ENCODE measurements at places on chromosomes 2 and 18.

- no peak for DNase-seq
Observed at GRCh38 chr18:11883153-11883552, 25.0 kb downstream of the MPPE1 start.

GRCh38 chr2:38030635-38031355 is 45.2 kb downstream of the CYP1B1 start:
- no peak for DNase-seq

DNA sequence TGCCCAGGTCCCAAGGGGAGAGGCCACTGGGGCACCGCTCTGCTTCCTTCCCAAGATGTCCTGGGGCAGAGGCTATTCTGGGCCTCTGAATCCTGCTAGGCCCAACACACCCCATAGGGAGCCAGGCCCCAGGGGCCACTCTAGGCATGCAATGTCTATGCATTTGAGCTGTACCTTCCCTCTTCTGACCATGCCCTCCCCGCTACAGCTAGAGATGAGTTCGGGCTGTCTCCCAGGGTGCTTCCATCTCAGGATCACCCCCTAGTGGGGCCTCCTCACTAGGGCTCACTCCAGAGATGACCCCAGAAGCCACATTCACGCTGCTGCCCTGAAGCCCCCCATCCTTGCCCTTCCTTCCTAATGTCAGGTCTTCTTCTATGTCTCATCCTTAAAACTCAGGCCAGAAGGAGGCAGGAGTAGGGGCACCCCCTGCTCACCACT is 54.4 kb downstream of the TNS1 start:
- DNase-seq, result no peak

- DNase-seq, result no peak
Observed at GRCh38 chr18:65752625-65753325, 2.0 kb downstream of the CDH7 start.

DNA sequence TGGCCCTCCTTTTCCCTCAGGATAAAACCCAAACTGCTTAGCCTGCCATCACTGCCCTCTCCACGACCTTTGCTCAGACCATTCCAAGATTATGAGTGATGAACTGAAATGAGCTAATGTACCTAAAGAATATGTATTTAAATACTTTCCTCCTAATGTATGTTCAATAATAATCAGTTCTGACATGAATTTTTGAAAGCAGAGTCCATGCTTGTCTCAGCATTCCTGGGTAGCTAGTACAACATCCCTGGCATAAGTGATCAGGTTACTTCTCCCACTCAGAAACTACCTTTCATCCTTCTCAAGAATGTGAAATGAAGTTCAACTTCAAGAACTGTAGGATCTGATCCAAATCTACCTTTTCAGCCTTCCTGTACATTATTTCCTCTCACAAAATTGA is 103.6 kb downstream of the UNC80 start:
- peak; percentile 28 for DNase-seq

DNA sequence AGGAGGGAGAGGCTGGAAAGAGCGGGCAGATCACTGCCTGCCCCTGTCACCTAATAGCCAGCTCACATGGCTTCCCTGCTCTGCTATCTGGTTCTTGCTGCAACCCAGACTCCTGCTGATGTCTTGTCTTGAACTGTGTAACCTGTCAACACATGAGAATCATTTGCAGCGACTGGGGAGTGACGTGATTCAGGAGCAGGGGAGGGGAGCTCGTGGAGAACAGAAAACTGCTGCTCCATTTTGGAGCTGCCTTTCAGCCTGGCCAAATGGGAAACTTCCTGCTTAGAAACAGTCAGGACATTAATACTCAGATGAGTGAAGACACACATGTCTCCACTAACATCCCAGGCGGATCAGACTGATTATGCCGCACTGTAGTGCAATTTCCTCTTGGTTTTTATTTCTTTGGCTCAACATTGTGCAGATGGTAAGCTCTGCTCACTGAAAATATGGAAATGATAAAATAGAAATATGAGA is 38.1 kb downstream of the RPL37A start:
- DNase-seq, result no peak

- DNase-seq, result no peak
Observed at GRCh38 chr2:207528980-207529329, 807 bp upstream of the CREB1 start.

DNA sequence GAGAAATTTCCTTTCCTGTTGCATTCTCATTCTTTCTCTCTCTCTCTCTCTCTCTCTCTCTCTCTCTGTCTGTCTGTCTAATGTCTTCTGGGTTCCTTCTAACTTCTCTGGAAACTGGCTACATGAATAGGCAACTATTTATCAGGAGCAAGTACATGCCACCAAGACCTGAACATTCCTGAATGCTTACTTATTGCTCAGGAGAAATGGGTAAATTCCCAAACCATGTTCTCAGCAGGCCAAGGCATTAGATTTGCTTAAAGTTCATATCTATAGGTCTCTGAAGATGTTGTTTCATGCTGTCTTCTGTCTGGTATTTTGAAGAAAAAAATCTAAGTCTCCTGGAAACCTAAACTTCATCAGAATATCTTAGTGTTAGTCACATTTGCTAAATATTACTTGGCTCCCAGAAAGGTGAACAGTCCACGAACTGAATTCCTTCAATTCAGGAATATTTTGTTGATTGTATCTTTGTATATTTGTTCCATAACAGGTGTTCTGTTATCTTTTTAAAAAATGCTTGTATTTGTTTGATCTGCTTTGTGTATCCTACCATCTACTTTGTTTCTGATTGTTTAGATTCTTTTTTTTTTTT is 77.2 kb upstream of the FIGN start:
- no peak for DNase-seq

GRCh38 chr2:237131749-237132533 is 46.3 kb downstream of the COPS8 start:
- DNase-seq, result no peak

DNA sequence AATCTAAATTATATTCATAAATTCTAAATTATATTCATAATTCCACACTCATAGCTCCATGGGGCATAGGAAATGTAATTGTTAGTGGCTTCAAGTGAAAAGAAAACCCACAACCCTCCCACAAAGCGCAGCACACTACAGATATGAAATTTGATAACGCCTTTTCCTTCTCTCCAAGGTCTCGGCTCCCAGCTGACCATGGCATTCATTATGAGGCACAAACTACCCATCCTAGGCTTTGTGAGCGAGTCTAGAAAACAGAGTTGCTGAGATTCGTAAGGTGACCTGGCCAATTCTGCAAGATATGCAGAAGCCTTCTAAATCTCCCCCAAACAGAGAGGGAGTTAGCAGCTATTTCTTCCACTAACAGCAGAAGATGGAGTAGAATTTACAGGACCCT is 5.4 kb downstream of the NPPC start:
- DNase-seq, result no peak

- no peak for DNase-seq
Observed at GRCh38 chr2:152615177-152615576, 102.1 kb downstream of the PRPF40A start.

GRCh38 chr2:171281110-171281509 is 120.4 kb upstream of the TLK1 start:
- no peak for DNase-seq

- no peak for DNase-seq
Observed at GRCh38 chr2:211436182-211436581, 879.8 kb downstream of the CPS1 start.

GRCh38 chr2:25232248-25232825 is 64.0 kb upstream of the POMC start:
- no peak for DNase-seq

DNA sequence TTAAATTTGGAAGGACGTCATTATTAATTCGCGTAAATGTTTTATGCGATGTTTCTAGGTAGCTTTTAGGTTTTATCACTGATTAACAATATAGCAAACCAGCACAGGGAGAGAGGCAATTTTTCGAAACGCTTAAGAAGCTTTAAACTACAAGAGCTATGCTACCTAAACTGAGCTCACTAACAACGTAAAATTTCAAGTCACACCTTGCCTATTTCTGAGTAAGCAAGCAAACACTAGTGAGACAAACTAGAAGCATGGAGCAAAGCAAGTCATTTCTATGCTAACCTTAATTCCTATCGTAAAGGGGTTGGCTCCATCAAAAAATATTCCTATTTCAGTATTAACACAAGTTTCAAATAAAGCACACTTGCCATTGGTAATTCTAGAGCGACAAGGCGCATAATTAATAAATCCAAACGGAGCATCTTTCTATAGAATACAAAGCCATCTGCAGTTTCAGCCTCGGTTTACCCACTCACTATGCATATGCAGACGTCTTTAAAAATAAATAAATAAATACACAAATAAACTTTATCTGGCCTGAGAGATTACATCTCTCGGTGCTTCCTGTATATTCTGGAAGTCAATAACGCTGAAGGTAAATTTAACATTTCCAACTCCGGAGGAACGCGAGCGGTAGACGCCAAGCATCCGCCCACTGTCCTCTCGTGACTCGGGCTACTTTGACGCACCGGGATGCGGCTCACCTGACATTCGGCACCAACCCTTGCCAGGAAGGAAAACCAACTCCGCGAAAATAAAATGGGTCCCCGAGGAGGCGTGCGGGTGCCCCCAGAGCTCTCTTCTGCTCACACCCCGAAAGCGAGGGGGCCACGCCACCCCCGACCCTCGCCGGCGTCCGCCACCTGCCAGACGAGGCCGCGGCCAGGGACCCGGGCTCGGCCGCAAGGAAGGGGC is 947 bp downstream of the ITSN2 start:
- no peak for DNase-seq

DNA sequence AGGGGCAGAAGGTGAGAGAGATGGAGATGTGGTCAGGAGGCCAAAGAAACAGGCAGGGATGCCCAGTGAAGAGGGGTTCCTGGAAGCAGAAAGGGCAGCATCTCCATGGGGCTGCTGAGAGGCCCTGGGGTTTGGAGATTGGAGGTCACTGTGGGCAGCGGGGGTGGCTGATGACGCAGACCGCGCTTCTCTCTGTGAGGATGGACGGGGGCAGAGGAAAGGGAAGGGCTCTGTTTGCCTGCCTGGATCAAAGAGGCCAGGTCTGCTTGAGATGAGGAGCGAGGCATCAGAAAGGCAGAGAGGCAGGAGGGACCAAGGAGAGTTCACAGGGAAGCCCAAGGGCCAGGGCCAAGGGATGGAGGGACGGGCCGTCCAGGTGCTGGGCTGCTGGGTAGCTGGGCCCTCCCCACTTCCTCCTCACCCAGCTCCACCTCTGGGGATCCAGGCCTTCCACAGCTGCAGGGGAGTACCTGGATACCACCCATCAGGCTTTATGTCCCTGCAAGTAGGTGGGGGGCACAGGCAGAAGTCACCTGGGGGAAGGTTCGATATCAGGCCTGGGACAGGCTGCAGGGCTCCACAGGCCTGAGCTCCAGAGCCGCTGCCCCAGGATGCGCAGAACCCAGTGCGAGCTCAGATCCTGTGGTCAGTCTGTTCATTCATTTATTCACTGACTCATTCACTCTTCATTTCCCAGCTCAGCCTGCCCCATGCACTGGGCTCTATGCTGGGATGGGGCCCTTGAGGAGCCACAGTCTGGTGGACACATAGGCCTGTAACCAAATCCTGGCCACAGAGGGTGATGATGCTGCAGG is 30.6 kb downstream of the ADRA2B start:
- DNase-seq, result no peak

- no peak for DNase-seq
Observed at GRCh38 chr2:136932700-136933099, 167.4 kb downstream of the THSD7B start.

- DNase-seq, result no peak
Observed at GRCh38 chr2:9311488-9311887, 104.9 kb downstream of the ASAP2 start.

DNA sequence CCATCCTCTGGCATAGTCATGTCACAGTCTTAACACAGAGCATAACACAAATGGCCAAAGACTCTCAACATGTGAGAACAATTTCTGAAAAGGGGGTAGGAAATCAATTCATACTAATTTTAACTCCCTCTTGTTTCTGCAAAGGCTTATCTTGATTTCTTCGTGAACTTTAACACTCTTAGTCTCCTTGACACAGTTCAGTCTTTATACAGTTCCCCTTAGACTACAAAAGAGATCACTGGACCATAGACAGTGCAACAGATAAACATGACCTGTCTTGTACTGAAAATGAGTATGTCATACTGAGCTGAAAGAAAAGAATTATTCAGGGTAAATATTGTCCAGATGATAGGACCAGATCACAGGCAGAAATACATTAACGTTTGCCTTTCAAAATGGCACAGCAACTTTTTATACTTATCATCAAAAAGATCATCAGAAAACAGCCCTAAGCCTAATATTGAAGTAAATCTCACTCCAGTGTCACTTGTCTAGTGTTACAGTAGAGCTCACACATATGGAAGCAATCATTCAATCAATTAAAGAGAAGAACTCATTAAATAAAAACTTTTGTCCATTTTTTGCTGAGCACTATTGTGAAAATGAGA is 56.4 kb upstream of the VRK2 start:
- DNase-seq, result no peak

DNA sequence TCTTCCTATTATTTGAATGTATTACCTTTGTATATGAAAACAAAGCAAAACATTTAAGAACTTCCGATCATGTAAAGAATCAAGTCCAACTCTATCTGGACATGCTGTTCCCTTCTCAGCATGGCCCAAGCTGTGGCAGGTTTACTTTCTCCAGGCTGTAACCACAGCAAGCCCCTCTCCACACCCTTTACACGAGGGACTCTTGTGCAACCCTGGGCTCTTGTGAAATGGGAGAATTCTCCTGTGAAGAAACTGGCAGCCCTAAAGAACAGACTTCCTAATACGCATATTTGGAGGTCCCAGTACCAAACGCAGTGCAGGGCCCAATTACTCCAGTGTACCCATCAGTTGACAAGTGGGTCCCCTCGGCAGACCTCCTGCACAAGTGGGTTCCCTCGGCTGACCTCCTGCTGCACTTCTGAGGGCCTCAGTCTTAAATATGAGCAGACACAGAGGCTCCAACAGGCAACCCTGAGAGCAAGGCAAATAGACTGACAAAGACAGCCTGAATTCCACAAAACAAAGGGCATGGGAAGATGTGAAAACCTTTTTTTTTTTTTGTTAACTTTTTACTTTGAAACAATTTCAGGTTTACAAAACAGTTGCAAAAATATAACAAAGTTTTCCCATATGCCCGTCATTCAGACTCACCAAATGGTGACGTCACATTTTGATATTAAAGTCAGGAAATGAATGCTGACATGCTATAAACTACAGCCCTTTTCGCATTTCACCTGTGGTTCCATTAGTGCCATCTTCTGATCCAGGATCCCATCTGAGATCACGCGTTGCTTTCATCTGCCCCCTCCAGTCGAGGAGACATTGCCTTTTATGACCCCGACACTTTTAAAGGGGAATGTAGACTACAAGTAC is 78.2 kb downstream of the FBXO15 start:
- DNase-seq, result no peak

DNA sequence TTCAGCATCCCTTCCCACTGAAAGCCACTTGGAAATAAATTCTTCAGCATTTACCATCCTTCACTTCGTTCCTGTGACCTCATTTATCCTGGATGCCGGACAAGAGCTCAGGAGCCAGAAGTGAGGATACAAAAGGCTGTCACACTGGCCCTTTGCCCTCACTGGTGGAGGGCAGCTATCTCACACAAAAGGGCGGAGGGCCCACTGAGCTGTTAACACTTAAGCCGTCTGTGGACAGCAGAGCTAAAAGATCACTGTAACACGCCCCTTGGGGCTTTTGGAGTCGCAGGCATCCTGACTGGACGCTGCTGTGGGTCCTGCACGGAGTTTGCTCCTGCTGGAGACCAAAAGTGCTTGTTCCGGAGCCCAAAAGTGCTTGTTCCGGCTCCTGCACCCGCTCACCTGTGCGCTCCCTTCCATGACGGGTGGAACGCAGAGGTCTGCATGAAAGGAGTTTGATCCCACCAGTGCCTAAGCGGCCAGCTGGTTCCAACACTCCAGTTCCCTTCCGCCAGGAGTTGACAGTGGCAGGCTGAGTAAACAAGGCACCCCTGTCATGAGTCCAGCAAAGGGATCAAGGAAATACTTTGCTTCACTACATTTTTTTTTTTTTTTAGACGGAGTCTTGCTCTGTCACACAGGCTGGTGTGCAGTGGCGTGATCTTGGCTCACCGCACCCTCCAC is 572.0 kb upstream of the LINC00305 start:
- DNase-seq, result no peak

Measured in keratinocyte (primary cell).